ENCODE measurements at places on chromosomes 6 and 20.

DNA sequence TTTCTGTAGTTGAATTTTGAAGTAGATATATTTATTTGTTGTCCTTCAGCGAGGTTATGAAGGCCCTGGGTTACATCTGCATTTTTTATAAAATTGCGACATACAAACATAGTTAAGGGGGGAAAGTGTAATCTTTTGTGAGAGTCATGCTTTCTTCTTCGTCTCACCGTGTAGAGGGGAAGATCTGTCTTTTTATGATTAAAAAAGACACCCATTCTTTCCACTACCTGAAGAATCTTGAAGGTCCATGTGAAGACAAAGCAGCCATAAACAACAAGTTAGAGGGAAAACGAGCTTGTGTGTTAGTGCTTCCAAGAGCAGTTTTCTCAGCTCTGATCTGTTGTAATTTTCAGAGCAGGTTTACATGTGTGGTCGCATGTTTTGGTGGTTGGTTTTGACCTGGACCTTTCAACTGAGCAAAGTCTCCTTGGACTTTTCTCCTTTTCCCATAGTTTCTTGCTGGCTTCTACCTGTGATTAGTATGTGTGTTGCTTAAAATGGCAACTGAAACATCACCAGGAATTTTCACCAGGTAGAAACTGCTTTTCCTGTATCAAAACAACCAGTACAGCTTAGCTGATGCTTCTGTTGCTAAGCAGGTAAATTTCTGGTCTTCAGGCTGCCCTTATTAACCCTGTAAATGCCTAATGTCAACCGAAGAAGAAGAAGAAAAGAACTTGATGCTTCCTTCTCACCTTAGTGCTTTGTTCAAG is 37.3 kb downstream of the RREB1 start:
- DNase-seq, result no peak

GRCh38 chr20:47743671-47744070 is 41.6 kb downstream of the SULF2 start:
- no peak for DNase-seq

GRCh38 chr6:5302220-5302946 is 41.1 kb downstream of the FARS2 start:
- DNase-seq, result no peak

DNA sequence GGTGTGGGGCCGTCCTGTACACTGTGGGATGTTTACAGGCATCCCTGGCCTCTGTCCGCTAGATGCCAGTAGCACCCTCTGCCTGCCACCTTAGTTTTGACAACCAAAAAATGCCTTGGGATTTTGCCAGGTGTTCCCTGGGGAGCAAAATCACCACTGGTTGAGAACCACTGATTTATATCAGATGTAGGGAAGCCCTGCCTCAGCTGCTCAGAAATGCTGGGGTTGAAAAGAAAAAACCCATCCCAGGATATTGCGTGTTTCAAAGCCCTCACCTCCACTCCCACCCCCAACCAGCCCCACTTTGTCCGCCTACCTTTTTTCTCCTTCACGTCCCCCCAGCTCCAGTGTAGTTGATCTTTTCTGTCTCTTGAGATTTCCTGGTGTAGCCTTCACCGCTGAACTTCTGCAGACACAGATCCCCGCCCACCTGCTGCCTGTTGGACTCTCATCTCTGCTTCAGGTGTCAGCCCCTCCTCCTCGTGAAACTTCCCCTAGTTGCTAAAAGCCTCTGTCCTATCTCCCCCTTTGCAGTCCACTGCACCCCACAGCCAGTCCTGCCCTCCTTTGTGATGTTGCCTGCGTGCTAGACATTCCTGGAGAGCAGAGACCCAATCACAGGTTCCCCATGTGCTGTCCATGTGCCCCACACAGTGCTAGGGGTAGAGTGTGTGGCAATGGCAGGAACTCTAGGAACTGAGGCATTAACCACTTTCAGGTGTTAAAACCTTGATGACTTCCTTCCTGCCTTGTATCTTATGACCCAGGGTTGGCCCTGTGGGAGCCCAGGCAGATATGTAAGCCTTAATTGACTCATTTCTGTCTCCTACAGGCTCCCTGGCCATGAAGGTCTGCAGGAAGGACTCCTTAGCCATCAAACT is 98.9 kb downstream of the TBC1D7 start:
- no peak for DNase-seq

- DNase-seq, result no peak
Measured at GRCh38 chr6:73656531-73657145, 2.8 kb upstream of the SLC17A5 start.

GRCh38 chr6:131592935-131593334 is 19.9 kb downstream of the ARG1 start:
- no peak for DNase-seq

GRCh38 chr6:1267057-1267732 is 44.7 kb upstream of the FOXQ1 start:
- DNase-seq, result no peak

GRCh38 chr6:111990214-111990613 is 63.7 kb upstream of the CCN6 start:
- DNase-seq, result no peak

DNA sequence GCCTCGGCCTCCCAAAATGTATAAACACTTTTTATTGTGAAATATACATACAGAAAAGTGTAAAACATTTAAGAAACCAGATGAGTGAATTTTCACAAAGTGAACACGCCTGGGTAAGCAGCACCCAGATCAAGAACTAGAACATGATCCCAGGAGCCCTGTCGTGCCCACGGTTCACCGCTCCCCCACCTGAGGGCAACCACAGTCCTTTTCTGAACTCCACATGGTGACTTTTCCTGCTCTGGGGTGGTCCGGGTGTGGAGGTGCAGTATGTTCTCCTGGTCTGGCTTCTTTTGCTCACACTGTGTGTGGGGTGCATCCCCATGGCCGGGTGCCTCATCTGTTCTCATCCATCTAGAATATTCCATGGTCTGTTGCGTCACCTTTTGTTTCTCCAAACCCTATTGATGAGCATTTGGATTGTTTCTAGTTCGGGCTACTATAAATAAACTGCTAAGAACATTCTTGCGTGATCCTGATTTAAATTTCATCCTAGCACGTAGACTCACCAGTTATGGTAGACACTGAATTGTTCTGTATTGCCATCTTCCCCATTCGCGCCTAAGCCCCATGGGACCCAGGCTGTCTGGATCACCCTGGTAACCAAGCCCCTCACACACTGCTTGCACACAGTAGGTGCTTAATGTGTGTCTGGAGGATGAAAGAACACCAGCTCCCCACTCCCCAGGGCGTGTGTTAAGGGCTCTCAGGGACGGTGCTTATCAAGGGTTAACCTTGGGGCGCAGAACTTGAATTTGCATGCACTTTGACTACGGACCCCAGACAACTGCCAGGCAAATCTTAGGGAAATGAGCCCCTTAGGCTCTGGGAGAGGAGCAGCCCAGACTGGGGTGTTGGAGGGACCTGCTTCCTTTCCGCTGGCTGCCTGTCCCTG is 56.2 kb downstream of the CTCFL start:
- no peak for DNase-seq

- DNase-seq, result no peak
Measured at GRCh38 chr6:35810971-35811698, 6.0 kb downstream of the LHFPL5 start.

DNA sequence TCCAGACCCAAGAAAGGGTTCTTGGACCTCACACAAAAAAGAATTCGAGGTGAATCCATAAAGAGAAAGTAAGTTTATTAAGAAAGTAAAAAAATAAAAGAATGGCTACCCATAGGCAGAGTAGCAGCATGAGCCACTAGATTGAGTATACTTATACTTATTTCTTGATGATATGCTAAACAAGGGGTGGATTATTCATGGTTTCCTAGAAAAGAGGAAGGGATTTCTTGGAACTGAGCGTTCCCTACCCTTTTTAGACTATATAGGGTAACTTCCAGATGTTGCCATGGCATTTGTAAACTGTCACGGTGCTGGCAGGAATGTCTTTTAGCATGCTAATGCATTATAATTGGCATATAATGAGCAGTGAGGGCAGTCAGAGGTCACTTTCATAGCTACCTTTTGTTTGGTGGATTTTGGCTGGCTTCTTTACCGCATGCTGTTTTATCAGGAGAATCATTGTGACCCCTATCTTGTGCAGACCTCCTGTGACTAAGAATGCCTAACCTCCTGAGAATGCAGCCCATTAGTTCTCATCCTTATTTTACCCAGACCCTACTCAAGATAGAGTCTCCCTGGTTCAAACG is 44.3 kb downstream of the TENT5A start:
- no peak for DNase-seq

DNA sequence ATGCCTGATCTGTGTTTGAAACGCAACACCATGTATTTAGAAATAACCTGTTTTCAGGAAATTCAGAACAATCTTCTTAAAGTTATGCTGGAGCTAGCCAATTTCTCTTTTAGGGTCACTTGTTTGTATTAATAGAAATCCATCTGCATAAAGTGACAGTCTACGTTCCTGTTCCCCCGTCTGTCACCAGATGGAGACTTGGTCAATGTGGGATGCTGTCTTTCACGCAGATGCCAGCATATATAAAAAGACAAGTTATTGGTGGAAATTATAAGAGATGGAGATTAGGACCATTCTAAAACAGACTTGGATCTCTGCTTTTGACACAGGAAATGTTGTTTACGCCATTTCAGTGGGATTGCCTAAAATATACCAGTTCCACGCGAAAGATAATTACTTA is 162.5 kb upstream of the STMND1 start:
- no peak for DNase-seq

DNA sequence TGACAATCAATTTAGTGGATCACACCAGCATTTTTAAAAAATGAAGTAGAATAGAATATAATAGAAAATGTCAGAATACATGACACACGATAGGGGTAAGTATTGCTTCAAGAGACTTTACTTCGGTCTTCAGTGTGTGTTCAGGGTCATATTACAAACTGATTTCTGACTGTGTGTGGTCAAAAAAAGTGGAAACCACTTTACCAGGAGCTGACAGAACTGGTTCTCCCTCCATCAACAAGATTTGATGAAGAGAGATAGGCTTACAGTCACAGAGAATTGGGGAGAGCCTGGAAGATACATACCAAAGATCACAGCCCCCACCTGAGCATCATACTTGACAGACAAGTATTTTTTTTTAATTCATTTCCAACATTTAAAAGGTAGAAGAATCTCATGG is 21.7 kb downstream of the ARMC2 start:
- DNase-seq, result no peak

DNA sequence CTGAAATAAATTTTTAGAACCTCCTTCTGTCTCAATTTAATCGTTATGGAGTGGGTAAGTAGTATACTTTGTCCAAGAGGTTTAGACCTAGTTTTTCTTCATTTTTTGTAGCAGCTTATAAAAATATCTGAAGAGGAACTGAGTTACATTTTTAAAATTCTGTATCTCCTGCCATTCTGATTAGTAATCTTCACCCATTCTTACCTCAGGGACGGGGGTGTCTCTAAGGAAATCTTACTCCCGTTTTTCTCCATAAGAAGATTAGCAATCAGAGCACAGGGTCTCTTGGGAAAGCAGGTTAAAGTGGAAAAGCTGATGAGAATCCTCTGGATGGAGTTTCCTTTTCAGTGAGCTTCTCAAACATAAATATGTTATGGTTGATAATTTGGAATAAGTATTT is 259.3 kb upstream of the FAM83B start:
- no peak for DNase-seq

DNA sequence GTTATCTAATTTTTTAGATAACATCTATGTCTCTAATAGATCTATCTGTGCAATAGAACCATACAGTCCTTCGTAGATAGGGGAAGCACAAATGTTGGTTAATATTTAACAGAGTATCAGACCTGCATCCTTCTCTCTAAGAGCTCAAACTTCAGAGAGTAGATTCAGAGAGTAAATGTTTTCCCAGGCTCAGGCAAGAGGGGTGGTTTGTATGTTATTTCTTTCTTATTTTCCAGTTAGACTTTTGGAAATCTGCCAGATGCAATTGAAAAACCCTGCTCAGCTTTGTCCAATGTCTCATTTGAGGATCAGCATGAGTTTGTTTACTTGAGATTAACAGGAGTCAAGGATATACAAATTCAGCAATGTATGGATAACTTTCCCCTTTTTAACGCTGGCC is 361.9 kb downstream of the BCKDHB start:
- DNase-seq, result no peak

GRCh38 chr6:16800942-16801341 is 39.7 kb upstream of the ATXN1 start:
- DNase-seq, result no peak

GRCh38 chr6:169558378-169558773 is 143.5 kb downstream of the WDR27 start:
- no peak for DNase-seq

DNA sequence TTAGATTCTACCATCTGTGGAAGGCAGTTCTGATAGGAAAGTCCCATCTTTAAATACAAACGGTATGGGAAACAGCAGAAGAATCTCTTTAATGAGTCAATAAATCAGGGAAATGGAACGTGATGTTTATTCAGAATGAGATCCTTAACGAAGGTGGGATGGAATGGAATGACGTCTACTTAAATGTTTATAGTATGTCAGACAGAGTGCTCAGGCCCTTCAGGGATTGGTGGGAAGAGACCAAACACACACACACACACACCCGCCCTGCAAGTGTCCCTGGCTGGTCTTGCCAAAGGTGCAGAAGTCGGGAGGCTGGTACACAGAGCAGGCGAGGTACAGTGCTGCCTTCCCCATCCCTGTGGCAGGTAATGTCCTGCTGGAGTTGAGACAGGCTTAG is 164.0 kb downstream of the FARS2 start:
- no peak for DNase-seq

DNA sequence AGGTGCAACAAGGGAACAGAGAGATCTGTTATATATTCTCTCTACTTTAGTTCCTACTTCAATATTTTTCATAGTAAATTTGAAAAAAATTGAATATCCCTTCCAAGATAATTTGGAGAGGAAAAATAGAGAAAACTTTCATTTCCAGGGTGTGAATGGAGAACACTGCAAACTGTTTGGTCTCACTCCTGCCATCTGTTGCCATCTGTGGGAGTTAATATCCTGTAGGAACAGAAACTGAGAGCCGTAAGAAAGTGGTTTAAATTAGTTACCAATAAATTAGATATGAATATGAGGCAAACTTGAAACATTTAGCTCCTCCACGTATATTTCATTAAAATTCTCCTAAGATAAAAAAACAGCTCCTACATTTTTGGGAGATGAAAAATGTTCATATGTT is 4.2 kb downstream of the ZNF337 start:
- no peak for DNase-seq

DNA sequence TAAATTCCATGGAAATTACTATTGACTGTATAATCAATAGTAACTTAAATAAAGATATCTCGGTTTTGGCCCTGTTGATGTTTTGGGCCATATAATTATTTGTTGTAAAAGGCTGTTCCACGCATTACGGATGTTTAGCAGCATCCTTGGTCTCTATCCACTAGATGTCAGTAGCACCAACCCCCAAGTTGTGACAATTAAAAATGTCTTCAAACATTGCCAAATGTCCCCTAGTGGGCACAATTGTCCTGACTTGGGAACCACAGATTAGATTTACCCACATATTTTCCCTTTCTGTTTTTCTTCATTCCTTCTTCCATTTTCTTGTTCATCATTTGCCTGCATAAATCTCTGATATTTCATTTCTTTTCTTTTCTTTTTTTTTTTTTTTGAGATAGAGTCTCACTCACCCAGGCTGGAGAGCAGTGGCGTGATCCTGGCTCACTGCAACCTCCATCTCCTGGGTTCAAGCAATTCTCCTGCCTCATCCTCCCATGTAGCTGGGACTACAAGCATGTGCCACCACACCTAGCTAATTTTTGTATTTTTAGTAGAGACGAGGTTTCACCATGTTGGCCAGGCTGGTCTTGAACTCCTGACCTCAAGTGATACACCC is 13.6 kb upstream of the WFDC8 start:
- DNase-seq, result no peak

All from D721Med (cell line).